ENCODE measurements at places on chromosomes 5 and 9. TPM values are rescaled to one million over a fixed set of nuclear protein-coding genes. Genes with fewer than 3 reads are reported as not detected.

GRCh38 chr5:56989676-56990075 lies 37.8 kb upstream of the MIER3 start:
- H3K27me3 ChIP-seq = no peaks in the 10 kb centered on the region
- no peak overlapping the region for H3K4me3 ChIP-seq
- no peaks in the 10 kb centered on the region for H3K4me1 ChIP-seq
- no peak for DNase-seq
- H3K36me3 ChIP-seq = no peaks in the 10 kb centered on the region

Gene PLK2
- total RNA-seq = 22.5 TPM

DNA sequence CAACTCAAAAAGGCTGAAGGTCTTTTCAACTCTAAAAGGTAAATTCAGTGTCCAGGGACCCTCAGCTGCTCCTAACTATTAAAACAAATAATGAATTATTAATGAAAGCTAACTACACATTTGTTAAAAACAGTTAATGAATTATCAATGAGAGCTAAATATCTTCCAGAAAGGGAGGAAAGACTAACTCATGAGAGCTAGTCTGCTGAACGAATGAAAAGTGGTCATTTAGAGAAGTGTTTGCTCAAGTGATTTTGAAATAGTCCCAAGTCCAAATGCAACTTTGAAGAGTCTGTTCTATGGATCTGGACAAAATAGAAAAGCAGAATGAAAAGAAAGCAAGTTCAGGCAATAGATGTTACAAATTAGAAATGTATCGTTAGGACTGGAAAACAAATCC lies 133.9 kb upstream of the SPEF2 start:
- DNase-seq = no peak
- no peak overlapping the region for H3K4me3 ChIP-seq
- no peaks in the 10 kb centered on the region for H3K27me3 ChIP-seq
- no peak overlapping the region for H3K27ac ChIP-seq
- H3K4me1 ChIP-seq = no peaks in the 10 kb centered on the region
- no peaks in the 10 kb centered on the region for H3K36me3 ChIP-seq

DNA sequence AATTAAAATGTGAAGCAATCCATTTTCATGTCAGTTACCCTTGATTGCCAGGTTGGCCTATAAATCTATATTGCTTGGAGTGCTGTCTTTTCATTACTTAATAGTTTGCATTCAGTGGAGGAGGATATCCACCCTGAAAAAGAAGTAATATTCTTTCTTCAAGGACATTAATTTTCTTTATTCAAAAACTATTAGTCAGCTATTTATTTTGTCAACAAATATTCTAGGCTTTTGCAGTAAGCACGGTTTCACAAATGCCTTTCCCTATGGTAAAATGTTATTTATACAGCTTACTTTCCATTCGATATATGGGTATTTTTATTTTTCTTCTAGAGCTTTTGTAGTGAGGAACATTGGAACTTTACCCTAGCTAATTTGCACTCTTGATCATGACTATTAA lies 1176.9 kb upstream of the NUDT12 start:
- no peak overlapping the region for H3K4me3 ChIP-seq
- no peak for DNase-seq
- no peak overlapping the region for H3K27ac ChIP-seq
- H3K36me3 ChIP-seq = no peaks in the 10 kb centered on the region
- no peaks in the 10 kb centered on the region for H3K4me1 ChIP-seq

Gene MEGF10
- total RNA-seq = 1.3 TPM

DNA sequence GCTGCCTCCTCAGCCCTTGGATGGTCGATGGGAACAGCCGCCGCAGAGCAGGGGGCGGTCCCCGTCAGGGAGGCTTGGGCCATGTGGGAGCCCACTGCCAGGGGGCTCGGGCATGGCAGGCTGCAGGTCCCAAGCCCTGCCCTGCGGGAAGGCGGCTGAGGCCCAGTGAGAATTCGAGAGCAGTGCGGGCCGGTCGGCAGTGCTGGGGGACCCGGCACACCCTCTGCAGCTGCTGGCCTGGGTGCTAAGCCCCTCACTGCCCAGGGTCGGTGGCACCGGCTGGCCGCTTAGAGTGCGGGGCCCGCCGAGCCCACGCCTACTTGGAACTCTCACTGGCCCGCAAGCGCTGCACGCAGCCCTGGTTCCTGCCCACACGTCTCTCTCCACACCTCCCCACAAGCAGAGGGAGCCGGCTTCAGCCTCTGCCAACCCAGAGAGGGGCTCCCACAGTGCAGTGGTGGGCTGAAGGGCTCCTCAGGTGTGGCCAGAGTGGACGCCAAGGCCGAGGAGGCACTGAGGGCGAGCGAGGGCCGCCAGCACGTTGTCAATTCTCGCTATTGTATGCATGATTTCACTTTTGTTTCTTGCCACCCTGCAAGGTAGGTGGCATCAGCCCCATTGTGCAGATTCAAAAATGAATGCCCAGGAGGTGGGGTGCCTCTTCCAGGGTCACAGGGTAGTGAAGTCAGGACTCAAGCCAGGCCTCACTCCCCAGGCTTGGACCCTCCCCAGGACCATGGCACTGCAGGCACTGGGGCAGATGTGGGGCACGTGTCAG lies 48.6 kb downstream of the COL15A1 start:
- H3K4me1 ChIP-seq = no peaks in the 10 kb centered on the region
- no peak for DNase-seq
- no peaks in the 10 kb centered on the region for H3K36me3 ChIP-seq
- no peaks in the 10 kb centered on the region for H3K27me3 ChIP-seq

Gene WNT8A
- total RNA-seq = 0.25 TPM

DNA sequence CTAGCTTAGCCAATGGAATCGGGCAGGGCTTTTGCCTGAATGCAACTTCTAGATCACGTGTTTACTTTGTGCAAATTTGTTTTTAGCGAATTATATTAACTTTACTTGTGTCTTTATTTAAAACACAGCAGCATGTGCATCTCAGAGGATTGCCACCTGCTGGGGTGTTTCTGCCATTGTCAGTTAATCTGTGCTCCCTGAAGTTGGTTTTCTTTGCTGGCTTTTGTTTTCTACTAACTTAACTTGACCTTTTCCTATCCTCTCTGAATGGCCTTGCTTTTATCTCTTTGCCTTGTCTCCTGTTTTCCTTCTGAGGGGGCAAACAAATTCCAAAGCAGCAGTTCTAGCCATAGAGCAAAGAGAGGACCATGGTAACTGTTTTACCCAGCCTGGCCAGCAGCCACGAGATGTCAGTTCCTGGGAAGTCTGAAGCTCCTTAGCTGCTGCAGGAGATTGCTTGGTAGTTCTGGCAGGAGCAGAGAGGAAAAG lies 67.6 kb downstream of the ARHGEF28 start:
- H3K27ac ChIP-seq = no peak overlapping the region
- H3K4me1 ChIP-seq = peaks cover 5% of the 10 kb centered on the region
- H3K36me3 ChIP-seq = no peaks in the 10 kb centered on the region
- H3K4me3 ChIP-seq = no peak overlapping the region
- no peaks in the 10 kb centered on the region for H3K27me3 ChIP-seq

DNA sequence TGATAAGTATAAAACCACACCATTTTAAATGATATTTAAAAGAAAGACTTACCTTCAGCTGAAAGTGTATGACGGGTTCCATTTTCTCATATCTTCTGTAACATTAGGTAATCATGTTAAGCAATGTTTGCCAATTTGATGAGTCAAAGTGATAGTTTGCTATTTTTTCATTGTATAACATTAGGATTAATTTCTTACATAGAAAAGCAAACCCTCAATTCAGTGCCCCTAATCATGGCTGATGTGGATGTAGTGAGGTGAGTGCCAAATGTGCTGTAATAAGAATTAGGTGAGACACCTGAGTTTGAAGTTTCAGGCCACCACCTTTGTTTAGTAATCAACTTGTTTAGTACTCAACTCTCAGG lies 68.0 kb downstream of the UNC13B start:
- no peak overlapping the region for H3K4me3 ChIP-seq
- peaks cover 7% of the 10 kb centered on the region for H3K4me1 ChIP-seq
- DNase-seq = no peak

Gene IFNA13
- not detected for total RNA-seq

- peaks cover 5% of the 10 kb centered on the region for H3K4me1 ChIP-seq
- no peak overlapping the region for H3K4me3 ChIP-seq
- no peaks in the 10 kb centered on the region for H3K36me3 ChIP-seq
These were observed 195.2 kb upstream of the TUT7 start for GRCh38 chr9:86549401-86549811.

DNA sequence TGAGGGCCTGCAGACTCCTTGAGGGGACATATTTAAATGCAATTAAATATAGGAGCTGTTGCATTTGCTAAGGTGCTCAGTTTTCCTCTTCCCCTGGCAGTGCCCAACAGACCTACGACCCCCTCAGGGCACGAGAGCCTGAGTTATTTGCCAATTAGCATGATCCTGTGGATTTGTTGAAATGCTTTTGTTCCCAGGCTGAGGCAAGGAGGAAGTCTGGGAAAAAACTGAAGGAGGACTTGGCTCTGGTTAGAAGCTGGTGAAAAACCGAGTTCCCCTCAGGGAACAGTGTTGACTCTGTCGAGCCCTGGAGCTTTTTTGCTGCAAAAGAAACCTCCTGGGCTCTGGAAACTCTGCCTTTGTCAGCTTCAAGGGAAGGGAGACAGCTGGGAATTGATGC lies 103.6 kb upstream of the SHB start:
- no peaks in the 10 kb centered on the region for H3K27me3 ChIP-seq
- peak overlapping the region; percentile 69 for H3K27ac ChIP-seq
- H3K4me1 ChIP-seq = peaks cover 13% of the 10 kb centered on the region
- peak; percentile 38 for DNase-seq

DNA sequence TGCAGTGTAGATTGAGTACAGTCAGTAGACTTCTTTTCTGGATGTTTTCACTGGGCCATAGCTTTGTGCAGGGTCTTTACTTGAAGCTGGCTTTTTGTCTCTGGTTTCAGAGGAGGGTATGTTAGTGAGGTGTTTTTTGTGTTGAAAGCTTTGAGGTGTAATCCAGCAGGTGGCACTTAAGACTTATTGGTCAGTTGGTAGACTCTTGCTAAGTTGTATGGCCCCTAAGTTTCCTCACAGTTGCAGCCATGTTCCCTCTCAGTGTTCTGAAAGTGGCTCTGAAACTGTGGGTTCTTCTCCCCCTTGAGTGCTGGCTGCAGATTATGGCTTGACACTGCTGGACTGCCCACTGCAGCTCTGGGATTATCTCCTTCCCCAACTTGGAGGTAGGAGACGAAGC lies 55.7 kb upstream of the SLC44A1 start:
- no peak overlapping the region for H3K27ac ChIP-seq
- no peaks in the 10 kb centered on the region for H3K36me3 ChIP-seq
- H3K4me1 ChIP-seq = no peaks in the 10 kb centered on the region
- no peaks in the 10 kb centered on the region for H3K27me3 ChIP-seq
- no peak overlapping the region for H3K4me3 ChIP-seq

DNA sequence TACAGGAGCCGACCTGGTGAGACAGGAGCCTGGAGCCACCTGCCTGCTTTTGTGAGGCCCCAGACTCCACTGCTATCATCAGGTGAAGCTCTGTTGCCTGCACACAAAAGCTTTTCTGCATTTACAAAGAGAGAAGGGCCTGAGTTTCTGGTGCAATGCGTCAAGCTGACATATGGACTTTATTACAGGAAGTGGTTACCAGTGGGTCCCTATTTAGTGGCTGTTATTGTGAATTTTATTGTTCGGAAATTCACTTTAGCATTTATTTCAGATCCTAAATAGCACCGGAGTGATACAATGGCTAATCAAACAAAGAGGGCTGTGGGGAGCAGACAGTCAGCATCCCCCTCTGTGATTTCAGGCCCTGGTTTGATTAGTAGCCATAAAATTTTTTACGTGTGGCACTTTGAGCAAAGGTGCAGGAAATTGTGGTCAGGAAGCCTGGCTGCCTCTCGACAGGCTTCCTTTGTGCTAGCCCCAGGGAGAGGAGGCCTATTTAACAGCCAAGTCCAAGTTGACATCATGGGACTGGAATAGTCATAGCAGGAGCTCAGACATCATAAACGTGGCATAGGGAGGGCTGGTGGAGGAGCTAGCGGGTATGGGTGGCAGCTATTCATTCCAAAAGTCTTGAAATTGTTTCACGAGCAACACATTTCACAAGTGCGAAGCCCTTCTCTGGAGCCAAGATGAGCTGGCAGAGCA lies 8.4 kb downstream of the TGFBI start:
- H3K27ac ChIP-seq = no peak overlapping the region
- no peaks in the 10 kb centered on the region for H3K27me3 ChIP-seq
- no peak overlapping the region for H3K4me3 ChIP-seq
- peaks cover 7% of the 10 kb centered on the region for H3K4me1 ChIP-seq

- H3K4me3 ChIP-seq = no peak overlapping the region
- H3K36me3 ChIP-seq = no peaks in the 10 kb centered on the region
- no peak overlapping the region for H3K27ac ChIP-seq
- no peak for DNase-seq
These were observed 9.8 kb downstream of the CD274 start for GRCh38 chr9:5460157-5460556.

DNA sequence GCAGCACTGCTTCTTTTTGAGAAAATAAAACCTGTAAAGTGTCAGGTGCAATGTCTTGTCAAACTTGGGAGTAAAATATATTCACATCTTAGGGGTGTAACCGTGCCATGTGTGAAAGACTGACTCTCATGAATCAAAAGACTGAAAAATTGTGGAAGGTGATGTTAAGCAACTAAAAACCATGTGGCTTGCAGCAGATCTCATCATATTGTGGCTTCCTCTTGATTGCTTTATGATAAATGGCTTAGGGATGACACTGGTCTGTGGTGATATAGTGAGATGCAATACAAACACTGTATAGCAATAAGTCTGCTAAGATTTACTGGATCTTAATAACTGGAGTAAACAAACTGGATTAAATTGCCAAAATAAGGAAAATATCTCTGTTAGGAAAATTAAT lies 321.6 kb downstream of the EDIL3 start:
- H3K4me3 ChIP-seq = no peak overlapping the region
- no peaks in the 10 kb centered on the region for H3K4me1 ChIP-seq
- H3K27me3 ChIP-seq = no peaks in the 10 kb centered on the region
- no peaks in the 10 kb centered on the region for H3K36me3 ChIP-seq
- H3K27ac ChIP-seq = no peak overlapping the region

DNA sequence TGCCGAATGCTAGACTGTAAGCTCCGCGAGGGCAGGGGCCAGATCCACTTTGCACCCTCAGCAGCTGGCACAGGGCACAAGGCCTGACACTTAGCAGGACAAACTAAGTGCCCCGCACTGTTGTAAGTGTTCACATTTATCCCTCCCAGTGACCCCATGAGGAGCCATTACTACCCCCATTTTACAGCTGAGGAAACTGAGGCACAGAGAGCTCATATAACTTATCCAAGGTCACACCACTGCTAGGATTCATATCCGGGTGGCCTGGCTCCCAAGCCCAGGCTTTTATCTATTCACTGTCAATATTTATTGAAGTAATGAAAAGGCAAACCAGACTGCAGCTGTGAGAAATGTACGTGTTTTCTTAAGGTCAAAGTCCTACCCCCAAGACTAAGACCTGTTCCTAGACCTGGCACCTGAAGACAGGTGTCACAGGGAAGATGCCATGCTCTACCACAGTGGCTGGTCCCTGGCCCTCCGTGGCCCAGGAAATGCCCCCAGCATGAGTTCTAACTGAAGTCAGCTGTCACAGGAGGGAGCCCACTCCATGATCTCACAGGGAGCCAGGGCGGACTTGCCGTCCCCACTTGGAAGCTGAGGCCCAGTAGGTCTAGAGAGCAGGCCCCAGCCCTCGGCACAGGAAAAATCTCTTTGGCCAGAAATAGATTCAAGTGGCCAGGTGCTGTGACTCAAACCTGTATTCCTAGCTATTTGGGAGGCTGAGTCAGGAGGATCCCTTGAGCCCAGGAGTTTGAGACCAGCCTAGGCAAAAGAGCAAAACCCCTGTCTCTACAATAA lies 74.7 kb upstream of the IL17B start:
- no peak overlapping the region for H3K27ac ChIP-seq
- peaks cover 6% of the 10 kb centered on the region for H3K4me1 ChIP-seq
- H3K4me3 ChIP-seq = no peak overlapping the region
- no peaks in the 10 kb centered on the region for H3K36me3 ChIP-seq
- DNase-seq = no peak

Gene PRUNE2
- 18.4 TPM for total RNA-seq

Data from neural progenitor cell (in vitro differentiated cells).